Bronchus fibroblast of lung (primary cell): ENCODE measurements at places on chromosomes 1 and 21. TPM values are rescaled to one million over a fixed set of nuclear protein-coding genes. Genes with fewer than 3 reads are reported as not detected.

The CATSPERE gene
- 0.15 and 0.50 TPM in 2 replicates for total RNA-seq

The OR2L3 gene
- not detected in 2 replicates for total RNA-seq

The SMIM34 gene
- not detected in 2 replicates for total RNA-seq

The GJA9 gene
- not detected in 2 replicates for total RNA-seq

The ABCA4 gene
- not detected in 2 replicates for total RNA-seq

The SLC25A34 gene
- 0.15 and 0.17 TPM in 2 replicates for total RNA-seq

The MECR gene
- 38.4 and 39.0 TPM in 2 replicates for total RNA-seq

The LCE6A gene
- not detected in 2 replicates for total RNA-seq

The PADI1 gene
- total RNA-seq = not detected in 2 replicates

The RAB42 gene
- 6.2 and 7.4 TPM in 2 replicates for total RNA-seq

The RAP1GAP gene
- not detected in 2 replicates for total RNA-seq

The POMGNT1 gene
- total RNA-seq = 62.2 and 67.9 TPM in 2 replicates

The TSPEAR gene
- total RNA-seq = not detected in 2 replicates
